GM23338 (cell line): ENCODE measurements at places on chromosomes 11 and 22. TPM values are rescaled to one million over a fixed set of nuclear protein-coding genes. Genes with fewer than 3 reads are reported as not detected.
A peak's percentile ranks its signal among the peaks of the same experiment; 100 is the strongest.

- DNase-seq = no peak
Observed at GRCh38 chr11:126917531-126918204, 82.9 kb downstream of the KIRREL3 start.

DNA sequence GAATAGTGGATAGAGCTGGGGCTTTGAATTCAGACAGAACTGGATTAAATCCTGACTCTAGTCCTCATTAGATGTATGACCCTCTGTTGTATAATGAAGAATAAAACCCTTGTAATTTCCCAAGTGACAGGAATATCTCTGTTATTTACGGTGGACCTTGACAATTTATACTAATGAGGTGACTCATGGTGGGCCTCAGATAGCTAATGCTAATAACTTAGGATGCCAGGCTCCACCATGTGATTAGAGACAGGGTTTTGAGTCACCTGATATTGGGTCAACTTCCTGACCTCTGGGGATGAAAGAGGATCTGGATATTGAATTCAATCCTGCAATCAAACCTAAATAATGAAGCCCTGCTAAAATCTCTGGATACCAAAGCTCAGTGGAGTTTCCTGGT is 33.6 kb downstream of the OSBP start:
- DNase-seq = no peak

The MED17 gene
- total RNA-seq = 31.2 and 36.9 TPM in 2 replicates

The PKNOX2 gene
- 0.43 and 0.83 TPM in 2 replicates for total RNA-seq

DNA sequence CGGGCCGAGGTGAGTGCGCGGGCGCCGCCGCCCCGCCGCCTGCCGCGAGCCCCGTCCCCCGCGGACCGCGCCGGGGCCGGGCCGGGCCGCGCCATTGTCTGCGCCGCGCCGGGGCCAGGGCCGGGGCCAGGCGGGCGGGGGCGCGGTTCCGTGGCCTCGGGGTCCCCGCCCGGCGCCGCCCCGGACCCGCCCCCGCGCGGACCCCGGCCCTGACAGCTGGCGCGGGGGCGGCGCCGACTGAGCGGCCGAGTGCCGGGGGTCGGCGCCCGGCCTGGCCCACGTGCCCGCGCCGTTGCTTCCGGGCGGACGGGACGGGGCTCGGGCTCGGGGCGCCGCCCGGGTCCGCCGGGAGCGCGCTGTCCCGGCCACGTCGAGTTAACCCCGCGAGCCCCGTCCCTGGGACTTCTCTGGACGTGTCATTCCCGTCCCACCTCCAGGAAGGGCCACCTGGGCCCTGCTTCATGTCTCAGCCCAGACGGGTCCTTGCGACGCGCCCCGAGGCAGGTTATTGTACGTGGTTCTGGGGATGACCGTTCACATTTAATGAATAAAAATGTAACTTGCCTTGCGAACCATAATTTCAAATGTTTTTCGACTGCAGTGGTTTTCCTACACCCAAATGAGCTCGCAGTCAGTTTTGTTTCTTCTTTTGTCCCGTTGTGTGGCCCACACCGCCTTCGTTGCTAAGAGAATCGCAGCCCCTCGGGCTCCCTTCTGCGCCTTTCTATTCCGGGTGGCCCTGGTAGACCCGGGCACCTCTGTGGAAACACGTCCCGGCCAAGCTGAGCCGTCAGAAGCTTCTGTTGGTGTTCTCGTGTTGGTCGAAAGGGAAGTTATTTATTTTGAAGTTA is 562 bp downstream of the ZBED4 start:
- peak; percentile 57 for DNase-seq

The OR2D2 gene
- total RNA-seq = 0.24 and 1.3 TPM in 2 replicates

GRCh38 chr22:36424901-36425579 is 37.3 kb upstream of the MYH9 start:
- DNase-seq = no peak
